Fibroblast of villous mesenchyme (primary cell): ENCODE measurements at places on chromosomes 5 and 9.

- peak; percentile 42 for DNase-seq
These were observed 6.0 kb downstream of the RAPGEF6 start for GRCh38 chr5:131628990-131629389.

DNA sequence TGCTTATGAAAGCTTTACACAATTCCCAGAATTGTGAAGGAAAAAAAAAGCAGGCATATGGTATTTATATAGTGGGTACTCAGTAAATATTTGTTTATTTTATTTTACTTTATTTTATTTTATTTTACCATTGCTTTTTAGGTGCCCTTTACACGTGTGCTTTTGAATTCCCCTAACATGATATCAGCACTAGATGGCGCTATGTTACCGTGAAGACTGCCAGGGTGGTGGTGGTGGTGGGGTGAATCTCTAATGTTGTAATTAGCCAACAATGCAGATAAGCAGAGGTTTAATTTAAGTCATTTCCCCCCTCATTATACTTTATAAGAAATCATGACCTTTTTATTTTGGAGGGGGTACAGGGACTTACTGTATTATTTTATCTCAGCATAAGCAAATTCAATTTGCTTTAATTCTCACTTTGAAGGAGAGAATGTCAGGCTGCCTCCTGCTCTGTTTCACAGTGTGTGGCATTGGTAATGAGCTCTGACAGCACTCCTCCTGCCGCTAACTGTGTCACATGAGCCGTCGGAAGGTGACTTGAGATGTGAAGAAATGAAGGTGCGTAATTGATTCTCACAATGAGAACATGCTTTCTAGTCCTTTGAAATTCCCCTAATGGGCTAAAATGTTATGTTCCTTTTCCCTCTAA lies 165.6 kb downstream of the YTHDC2 start:
- DNase-seq: peak; percentile 56

- no peak for DNase-seq
These were observed 151.1 kb downstream of the ESM1 start for GRCh38 chr5:54834121-54834842.

DNA sequence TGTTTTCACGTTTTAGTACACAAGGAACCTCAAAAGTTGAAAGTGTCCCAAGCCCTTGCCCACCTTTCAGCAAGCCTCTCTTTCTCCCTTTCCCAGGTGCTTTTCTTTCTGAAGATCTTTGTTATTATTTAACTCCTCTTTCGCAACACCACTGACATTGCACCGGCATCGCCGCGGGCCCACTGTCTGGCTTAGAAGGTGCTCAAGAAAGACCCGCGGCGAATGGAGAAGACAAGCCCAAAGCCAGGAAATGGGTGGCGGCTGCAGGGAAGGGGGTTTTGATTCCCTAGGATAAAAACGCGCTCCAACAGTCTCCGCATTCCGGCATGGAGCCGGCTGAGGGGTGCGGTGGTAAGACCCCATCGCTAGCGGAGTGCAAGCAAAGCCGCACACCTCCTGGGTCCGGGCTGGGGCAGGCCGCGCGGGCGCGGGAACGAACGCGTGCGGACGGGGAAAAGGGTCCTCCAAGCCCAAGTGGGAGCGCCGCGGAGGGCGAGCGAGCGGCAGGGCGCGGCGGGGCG lies 404 bp upstream of the AFAP1L1 start:
- peak; percentile 39 for DNase-seq

- no peak for DNase-seq
These were observed 65.9 kb upstream of the EFNA5 start for GRCh38 chr5:107736638-107737037.

- DNase-seq: peak; percentile 21
These were observed 679 bp downstream of the DOLK start for GRCh38 chr9:128946571-128947276.
